ENCODE measurements at places on chromosomes 3 and 15.

GRCh38 chr3:98593046-98593936 lies at the start of gene CPOX:
Gene CPOX (minus strand): TSS chr3:98593611. CDS start chr3:98593504, 107 bp downstream.
- DNase-seq: peak; percentile 78

- no peak for DNase-seq
These were observed 21.3 kb downstream of the ADGRG7 start for GRCh38 chr3:100630664-100631063.

GRCh38 chr15:66877477-66878271 lies 175.6 kb downstream of the SMAD6 start:
- DNase-seq: no peak

GRCh38 chr3:33115024-33115768 lies 1.4 kb downstream of the CRTAP start:
- no peak for DNase-seq

DNA sequence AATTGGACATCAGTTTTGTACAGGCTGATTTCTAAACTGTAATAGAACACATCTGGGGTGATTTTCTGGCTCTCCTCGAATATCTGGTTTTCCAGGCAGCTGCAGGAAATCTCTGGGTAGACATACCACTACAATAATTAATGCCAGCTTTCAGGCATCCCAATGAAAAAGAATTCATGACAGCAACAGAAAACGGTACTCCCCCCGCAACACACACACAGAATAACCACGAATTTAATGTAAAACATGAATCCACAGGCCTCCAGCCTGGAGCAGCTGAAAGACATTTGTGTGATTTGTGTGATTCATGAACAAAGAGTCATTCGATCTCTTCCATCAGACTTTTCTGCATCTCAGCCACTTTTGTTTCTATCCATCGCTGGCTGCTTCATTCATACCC lies 262.2 kb downstream of the MAGI1 start:
- no peak for DNase-seq

- DNase-seq: no peak
These were observed 43.8 kb downstream of the RAB6B start for GRCh38 chr3:133851931-133852330.

- no peak for DNase-seq
These were observed 1146.5 kb downstream of the ROBO2 start for GRCh38 chr3:78186404-78186803.

DNA sequence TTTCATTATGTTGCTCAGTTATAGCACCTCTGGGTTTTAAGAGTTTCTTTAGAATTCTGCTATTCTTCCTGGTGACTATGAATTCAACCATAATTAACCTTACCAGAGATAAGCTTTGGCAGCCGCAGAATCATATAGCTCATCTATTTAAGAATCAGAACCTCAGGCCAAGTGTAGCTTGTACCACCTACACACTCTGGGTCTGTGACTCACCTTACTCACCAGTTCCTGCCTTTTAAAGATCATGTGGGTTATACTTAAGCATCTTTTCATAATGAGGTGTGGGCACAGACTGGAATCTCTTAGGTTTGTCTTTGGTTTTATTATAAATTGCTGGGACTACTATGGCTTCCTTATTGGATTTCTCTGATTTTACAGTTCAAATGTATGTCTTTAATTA lies 21.9 kb downstream of the CDV3 start:
- no peak for DNase-seq

DNA sequence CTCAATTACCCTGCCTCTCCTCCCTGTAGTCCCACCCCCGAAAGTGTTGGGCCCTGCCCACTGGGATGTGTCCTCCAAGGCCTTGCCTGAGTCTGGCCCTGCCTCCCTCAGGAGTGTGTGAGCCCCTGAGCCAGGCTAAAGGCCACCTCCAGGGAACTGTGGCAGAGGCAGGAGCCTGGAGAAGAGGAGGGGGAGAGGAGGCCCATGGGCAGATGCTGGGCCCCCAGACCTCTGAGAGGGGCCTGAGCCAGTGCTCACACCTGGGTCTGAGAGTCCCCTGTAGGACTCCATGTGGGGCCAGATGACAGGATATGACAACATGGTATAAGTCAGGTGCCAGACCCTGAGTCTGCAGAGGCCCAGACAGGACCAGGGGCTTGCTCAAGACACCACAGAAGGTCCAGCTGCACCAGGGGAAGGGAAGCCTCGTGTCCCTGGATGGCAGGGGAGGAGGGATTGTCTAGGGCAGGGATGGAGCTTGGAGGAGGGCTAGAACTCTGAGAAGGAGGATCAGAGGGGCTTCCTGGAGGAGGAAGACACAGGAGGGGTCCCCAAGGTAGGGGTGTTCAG lies 217.9 kb downstream of the TBC1D2B start:
- DNase-seq: no peak

DNA sequence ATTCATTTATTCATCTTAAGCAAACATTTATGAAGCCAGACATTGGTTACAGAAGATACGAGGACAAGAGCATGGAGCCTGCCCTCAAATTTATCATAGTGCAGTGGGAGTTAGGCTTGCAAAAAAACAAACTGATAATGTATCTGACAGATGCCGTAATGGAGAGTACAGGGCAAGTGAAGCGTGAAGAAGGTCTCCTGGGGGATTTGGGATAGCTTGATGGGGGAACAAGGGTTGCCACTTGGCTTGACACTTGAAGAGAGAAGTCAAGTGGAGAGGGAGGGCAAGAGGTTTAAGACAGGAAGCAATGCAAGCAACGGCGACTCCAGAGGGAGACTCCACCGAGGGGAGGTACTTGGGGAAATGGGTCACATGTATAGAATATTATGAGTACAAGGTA lies 129.3 kb downstream of the SSR3 start:
- no peak for DNase-seq

DNA sequence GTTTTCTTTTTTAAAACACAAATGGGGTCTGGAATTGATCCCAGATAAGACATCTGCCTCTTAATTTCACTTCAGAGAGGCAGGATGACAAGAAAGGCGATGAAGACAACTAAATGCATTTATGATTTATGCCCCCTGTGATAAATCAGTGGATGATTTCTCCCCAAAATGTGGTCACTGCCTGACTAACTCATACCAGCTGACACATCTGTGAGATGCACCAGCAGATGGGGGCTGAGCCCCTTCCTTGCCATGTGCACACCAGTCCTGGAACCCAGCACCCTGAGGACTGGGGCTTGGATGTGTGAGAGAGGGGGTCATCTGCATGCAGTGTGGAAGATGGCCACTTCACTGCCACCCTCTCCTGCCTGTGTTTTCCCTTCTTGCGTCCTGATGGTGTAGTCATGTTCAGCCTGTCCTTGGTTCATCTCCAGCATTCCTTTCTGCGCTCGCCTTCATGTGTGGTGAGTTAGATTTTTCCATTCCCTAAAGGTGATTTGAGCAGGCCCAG lies 264.3 kb downstream of the LRTM1 start:
- DNase-seq: no peak

GRCh38 chr3:157713101-157713500 lies 209.9 kb upstream of the VEPH1 start:
- no peak for DNase-seq

GRCh38 chr15:78727561-78727960 lies 83.7 kb downstream of the ADAMTS7 start:
- no peak for DNase-seq

GRCh38 chr3:157074490-157074889 lies 85.5 kb downstream of the CCNL1 start:
- no peak for DNase-seq

DNA sequence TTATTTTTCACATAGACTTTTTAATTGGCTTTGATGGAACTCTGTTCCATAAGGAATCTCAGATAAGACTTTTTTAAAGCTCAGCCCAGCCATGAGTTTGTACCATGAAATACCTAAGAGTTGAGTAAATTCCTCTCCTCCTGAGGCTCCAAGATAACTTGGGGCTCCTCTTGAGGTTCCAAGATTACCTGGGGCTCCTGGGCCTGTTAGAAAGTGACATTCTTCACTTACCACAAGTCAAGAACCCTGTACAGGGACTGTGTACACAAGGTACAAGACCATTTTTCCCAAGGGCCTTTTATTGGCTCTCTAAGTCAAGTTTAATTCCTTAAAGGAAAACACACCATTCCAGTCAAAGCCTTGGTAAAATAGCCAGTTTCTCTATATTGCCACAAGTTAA lies 111.3 kb upstream of the PRR20G start:
- no peak for DNase-seq

- DNase-seq: no peak
These were observed 15.9 kb downstream of the SPICE1 start for GRCh38 chr3:113499081-113499480.

GRCh38 chr3:55885721-55886120 lies 398.6 kb upstream of the WNT5A start:
- no peak for DNase-seq

GRCh38 chr3:184317201-184317600 lies 2.8 kb downstream of the EIF4G1 start:
- DNase-seq: no peak

DNA sequence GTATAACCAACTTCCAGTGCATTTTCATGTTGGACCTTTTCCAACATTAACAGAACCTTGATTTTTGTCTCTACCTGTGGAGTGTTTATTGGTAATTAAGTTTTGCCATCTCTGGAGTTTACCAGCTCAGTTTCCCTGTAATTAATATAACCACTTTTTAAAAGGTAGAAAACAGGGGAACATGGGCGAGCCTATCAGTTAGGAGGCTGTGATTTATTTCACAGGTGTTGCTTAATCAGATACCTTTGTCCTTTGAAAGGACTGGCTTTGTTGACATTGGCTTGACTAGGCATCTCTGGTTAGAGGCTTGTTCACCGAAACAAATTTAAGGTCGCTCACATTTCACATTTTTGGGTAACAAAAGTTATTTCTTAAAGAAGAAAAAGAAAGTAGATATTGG lies 622 bp downstream of the NAALADL2 start:
- DNase-seq: no peak

DNA sequence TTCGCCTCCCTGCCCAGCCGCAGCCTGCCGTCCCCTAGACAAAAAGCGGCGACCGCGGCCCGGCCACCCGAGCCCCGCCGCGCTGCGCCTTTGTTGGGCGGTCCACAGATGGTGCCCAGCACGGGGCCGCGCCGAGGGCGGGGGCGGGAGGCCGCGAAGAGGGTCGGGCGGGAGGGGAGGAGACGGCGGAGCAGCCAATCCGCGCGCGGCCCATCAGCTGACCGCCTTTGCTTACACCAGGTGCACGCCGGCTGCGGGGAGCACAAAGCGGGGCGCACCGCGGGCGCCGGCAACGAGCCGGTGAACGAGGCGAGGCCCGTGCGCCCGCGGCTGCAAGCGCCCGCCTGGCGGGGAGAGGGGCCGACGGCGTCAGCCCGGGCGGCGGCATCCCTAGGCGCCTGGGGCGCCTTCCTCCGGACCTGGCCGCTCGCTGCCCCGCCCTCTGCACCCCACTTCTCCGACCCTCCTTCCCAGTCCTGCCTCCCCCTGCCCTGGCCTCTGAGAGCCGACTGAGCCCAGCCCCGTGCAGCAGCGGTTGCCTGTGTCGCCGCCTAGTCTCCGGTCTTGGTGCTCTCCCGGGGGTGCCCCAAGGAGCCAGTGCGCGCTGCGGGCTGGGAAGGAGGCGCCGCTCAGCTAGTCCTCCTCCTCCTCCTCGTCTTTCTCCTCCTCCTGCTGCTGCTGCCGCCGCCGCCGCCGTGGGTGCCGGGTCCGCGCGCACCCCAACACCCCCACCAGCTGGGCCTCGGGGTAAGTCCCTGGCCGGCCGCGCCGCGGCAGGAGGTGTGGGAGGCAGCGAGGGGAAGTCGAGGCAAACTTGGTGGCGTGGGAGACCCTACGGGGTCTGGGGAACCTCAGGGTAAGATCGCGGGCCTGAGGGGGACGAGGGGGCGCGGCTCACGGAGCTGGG lies at the start of gene LRRN1:
LRRN1 (plus strand) TSS at position 259 of the 907 bp plus-strand sequence. CDS start 45,211 bp downstream, outside the sequence.
- peak; percentile 4 for DNase-seq

DNA sequence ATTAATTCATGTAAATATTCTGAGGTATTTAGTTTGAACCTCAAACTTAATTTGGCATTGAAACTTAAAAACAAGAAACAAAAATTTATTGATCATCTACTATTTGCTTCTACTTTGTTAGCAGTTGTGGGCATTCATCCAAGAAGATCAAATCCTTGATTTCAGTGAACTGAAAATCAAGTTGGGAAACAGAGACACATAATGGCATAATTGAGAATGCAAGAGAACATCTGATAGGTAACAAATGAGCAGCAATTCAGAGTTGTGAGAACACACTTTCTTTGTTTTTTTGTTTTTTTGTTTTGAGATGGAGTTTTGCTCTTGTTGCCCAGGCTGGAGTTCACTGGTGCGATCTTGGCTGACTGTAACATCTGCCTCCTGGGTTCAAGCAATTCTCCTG lies 33.9 kb upstream of the MED12L start:
- no peak for DNase-seq

DNA sequence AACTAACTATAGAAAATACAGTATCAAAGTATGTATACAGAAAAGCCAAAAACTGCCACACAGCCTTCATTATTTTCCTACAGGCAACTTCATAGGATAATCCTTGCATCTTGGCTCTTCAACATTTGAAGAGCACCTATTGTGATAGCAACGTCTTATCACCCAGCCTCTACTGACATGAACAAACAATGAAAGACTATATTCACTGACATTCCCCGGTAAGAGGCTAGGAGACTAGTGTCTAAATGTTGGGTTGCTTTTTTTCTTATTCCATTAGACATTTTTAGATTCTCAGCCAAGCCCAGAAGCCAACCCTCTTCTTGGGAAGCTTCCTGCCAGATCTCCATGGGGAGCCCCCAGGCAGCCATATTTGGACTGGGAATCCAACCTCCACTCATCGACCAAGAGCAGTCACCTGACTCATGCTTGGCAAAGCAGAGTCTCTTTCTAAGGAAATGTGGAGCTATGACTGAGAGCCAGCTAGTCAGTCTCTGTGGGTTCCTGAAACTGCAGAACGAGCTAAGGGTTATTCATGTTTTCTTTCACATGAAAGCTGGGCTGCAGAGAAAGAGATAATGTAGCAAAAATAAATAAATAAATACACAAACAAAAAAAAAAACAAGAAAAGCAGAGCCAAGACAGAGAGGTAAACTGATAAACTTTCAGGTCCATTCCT lies 227.5 kb downstream of the MAGI1 start:
- no peak for DNase-seq

Data from activated CD4-positive, alpha-beta T cell treated with anti-CD3 and anti-CD28 coated beads, Interleukin-2, amount 50 U/mL, for 1 hour (primary cell).